NCI-H2107 (cell line): ENCODE measurements at places on chromosomes 3 and 15.

GRCh38 chr3:173732237-173732636, 334.7 kb downstream of the NLGN1 start:
- no peak for DNase-seq

DNA sequence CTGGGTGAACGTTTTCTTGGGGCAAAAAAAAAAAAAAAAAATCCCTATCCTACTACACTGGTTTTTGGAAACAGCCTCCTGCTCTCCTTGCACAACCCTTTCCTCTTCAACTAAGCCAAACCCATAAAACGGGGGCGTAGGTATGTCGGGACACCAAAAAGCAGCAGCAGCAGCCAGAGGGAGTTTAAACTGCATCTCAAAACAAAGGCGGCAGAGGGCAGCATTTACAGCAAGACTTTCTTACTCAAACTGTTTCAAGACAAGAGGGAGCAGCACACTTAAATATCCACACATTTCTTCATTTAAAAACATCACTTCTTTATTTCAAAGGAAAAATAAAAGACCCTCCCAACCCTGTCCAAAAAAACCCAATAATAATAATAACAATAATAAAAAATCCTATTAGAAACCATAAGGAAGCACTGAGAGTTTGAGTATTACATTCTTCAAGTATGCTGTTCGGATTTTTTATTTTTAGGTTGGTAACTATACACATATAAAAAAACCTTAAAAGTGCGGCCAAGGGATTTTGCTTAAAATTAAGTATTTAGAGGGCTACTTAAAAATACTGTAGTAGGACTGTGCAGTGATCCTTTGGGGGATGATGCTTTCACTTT, 43.9 kb upstream of the PLXND1 start:
- no peak for DNase-seq

GRCh38 chr15:70605606-70606410, 157.6 kb downstream of the UACA start:
- no peak for DNase-seq

DNA sequence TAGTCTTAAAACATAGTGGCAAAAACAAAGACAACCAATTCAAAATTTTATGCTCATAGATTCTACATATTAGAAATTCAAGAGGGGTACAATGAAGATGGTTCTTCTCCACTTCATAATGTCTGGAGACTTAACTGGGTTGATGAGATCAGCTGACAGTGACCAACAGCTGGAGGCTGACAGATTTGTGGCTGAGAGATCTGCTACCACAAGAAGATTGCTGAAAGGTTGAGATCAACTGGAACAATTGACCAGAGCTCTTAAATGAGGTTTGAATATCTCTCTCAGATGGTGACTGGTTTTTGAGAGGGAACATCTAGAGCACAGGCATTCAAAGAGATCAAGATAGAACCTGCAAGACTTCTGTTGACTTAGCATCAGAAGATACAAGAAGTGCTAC, 254.1 kb upstream of the ARPP21 start:
- DNase-seq, result no peak

- DNase-seq, result no peak
These were observed 61.0 kb downstream of the SCN5A start for GRCh38 chr3:38588371-38588971.

- no peak for DNase-seq
These were observed 359.8 kb upstream of the C2CD4B start for GRCh38 chr15:62524848-62525247.

DNA sequence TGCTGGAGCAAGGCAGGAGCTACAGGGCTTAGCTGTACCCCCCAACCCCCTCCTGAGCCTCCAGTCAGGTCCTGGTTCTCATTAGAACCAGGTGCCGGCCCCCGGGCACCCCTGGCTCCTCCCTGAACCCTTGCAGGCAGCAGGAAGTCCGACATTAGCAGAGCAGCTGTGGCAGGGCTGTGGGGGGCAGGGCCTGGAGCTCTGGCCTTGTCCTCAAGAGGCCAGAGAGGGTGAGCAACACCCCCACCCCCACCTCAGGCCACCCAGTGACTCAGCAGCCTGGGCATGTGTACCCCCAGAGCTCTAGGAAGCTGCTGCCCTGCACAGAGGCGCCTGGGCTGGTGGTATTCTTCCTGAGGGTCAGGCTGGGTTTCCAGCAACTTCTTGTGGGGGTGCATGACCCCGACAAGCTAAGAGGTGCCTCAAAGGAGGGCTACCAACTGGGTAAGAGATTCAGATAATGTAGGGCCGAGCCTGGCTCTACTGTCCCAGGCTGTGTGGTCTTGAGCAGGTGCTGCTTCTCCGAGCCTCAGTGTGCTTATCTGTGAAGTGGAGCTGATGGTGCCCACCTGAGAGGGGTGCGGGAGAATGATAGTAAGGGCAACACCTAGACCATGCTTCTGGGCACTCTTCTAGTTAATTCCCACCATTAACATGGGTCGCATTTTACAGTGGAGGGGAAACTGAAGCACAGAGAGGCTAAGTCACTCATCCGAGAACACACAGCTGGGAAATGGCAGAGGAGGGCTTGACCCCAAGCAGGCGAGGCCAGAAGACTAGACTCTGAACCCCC, 16.0 kb downstream of the H1-8 start:
- no peak for DNase-seq

DNA sequence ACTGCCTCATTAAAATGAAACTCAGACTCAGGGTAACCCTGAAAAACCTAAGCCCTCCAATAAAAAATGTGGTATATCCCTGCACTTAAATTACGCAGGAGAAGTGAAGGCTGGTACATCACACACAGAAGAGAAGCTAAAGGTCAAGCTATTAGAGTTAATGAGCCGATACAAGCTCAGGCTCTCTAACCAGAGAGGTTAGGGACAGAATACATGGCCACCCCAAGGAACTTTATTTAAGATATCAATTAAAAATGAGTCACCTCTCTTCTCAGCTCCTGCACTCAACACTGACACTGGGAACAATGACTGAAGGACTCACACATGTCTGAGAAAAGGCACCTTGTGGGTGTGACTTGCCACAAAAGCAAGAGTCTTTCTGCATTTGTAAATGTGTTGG, 800.6 kb upstream of the CFAP20DC start:
- no peak for DNase-seq

DNA sequence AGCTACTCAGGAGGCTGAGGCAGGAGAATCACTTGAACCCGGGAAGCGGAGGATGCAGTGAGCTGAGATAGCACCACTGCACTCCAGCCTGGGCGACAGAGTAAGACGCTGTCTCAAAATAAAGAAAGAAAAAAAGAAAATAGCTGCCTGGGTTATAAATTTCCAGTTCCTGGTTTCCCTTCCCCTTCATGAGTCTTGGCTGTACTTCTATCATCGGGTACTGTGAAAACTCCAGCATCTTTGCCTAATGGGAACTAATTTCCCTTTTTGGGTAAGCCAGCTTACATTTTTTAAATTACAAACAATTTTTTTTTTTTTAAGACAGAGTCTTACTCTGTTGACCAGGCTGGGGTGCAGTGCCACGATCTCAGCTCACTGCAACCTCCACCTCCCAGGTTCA, 15.0 kb downstream of the DENND4A start:
- no peak for DNase-seq

GRCh38 chr15:98160236-98160635, 199.7 kb downstream of the ARRDC4 start:
- DNase-seq, result no peak

- DNase-seq, result no peak
These were observed 3.8 kb downstream of the PLD1 start for GRCh38 chr3:171806200-171807128.

GRCh38 chr3:15860014-15860934, 62.5 kb upstream of the ANKRD28 start:
- no peak for DNase-seq

DNA sequence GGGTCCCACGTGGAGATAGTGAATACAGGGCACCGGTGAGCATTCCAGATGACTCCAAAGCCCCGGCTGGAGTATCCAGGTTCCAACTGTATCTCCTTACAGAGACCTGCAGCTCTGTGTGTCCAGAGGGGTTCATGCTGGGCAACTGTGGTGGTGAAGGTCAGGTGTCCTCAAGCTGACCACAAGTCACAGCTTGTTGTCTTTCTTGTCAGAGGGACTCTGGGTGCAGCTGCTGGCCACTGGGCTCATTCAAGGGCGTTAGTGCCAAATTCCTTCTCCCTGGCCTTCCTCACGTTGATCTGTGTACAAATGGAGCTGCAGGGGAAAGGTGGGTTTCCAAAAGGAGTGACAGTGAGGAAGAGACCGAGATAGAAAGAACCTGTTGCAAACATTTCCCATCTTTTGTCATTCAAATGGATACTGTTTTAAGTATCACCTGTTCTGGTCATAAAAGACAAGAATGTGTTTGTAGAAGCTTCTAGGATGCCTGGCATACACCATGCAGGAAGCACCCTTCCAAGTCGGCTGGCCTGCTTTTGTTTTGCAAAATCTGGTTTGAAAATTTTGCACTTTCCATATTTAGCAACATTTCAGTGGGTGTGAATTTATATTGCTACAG, 52.5 kb downstream of the CEMIP start:
- no peak for DNase-seq

DNA sequence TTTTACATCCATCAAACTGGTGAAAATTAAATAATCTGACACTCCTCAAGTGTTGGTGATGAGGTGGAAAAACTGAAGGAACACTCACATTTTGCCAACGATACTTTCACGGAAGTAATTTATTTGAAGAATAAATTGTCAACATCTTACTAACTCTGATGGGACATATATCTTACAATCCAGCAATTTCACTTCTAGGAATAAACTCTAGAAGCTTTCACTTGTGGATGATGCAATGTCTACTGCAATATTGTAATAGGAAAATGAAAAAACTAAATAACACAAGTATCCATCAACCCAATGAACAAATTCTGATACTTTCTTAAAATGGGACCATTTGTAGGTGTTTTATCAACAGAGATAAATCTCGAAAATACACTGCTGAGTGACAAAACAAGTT, 16.2 kb upstream of the LIPC start:
- DNase-seq, result no peak

GRCh38 chr3:53815651-53816050, 30.6 kb downstream of the CHDH start:
- DNase-seq, result no peak

DNA sequence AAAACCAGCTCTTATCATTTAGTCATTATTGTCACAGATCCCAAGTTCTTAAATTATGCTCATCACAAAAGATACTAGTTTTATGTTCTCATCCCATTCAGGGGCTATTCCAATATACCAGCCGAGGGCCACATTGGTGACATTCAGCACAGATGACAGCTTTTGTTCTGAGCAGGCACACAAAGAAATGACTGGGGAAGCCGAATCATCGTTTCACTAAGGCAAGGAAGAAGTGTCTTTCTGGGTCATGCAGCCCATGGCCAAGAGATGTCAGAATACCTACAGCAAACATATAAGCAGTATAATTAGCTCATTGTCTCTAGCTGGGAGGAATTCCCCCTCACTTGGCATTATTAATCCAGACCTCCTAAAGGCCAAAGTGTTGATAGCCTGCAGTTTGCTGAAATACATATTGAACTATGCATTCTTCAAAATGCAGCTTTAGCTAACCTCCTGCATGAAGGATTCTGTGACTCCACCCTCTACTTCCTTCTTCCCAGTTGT, 100.2 kb downstream of the CNTN4 start:
- DNase-seq, result no peak

GRCh38 chr15:40984964-40985363, 31.7 kb downstream of the CHAC1 start:
- DNase-seq, result no peak

DNA sequence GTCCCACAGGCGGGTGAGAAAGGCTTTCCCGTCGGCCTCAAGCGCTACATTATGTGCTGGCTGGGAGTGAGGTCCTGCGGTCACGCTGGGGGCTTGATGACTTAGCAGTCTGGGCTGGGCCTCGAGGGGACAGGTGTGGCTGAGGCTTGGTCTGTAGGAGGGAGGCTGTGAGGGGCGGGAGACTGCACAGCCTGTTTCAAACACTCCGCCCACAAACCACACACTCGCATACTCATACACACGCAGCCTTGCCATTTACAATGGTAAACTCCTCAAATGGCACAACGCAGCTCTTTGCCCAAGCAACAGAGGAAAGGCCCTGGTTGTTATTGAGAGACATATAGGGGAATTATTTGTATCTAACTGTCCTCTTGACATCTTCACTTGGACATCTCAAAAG, 32.4 kb upstream of the RASGRF1 start:
- no peak for DNase-seq

- DNase-seq, result no peak
These were observed 287.3 kb upstream of the CTDSPL start for GRCh38 chr3:37574177-37574943.

GRCh38 chr3:78494851-78495250, 1272.9 kb downstream of the ROBO1 start:
- DNase-seq, result no peak

- DNase-seq, result no peak
These were observed 46.7 kb upstream of the PLAAT1 start for GRCh38 chr3:193194371-193194770.

- DNase-seq, result no peak
These were observed 7.1 kb downstream of the TJP1 start for GRCh38 chr15:29815000-29815710.
